ENCODE measurements at places on chromosomes 1 and 21. TPM values are rescaled to one million over a fixed set of nuclear protein-coding genes. Genes with fewer than 3 reads are reported as not detected.
A peak's percentile ranks its signal among the peaks of the same experiment; 100 is the strongest.

DNA sequence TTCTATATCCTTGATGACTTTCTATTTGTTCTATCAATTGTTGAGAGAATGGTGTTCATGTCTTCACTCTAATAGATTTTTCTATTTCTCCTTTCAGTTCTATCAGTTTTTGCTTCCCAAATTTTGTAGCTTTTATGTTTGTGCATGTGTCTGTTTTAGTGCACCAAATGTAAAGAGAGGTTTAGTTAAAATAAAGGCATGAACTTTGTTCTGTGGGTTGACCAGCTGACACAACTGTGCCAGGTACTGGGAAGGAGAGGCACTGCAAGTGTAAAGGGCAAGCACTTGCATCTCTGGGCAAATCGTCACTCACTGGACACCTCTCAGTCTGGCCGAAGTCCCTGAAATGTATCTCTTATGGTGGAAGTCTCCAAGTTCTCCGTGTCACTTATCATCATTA, 38.6 kb upstream of the ABCD3 start:
- H3K4me3 ChIP-seq = no peak overlapping the region
- H3K27me3 ChIP-seq = peaks cover 13% of the 10 kb centered on the region
- H3K36me3 ChIP-seq = no peaks in the 10 kb centered on the region
- peaks cover 9% of the 10 kb centered on the region for H3K4me1 ChIP-seq
- H3K27ac ChIP-seq = no peak overlapping the region
- DNase-seq = no peak

DNA sequence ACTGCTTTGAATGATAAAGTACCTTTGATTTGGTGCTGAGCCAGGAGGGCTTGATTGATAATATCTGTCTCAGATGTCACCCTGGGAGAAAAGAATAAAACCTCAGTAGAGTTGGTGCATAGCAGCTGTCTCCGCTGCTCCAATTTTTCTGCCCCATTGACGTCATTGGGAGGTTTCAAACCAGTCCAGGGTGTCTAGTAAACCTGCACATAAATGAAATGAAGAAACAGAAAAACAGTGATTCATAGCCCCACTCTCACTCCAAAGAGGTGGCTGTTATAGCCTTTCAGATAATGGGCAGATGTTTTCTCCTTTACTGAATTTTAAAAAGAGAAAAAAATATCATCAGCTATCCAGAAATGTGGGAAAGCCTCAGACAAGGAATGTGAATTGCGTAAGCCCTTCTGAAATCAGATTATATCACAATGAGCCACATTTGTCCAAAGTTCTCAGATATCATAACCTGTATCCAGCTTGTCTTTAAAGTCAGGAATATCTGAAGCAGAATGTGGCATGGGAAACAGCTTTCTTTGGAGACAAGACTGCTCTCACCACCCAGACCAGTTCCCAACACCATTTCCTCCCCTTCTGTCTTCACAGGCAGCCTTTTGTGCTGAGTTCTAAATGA, 351.3 kb upstream of the SGIP1 start:
- peak; percentile 59 for DNase-seq
- peaks cover 3% of the 10 kb centered on the region for H3K36me3 ChIP-seq
- peak overlapping the region; percentile 62 for H3K27ac ChIP-seq
- no peak overlapping the region for H3K4me3 ChIP-seq

DNA sequence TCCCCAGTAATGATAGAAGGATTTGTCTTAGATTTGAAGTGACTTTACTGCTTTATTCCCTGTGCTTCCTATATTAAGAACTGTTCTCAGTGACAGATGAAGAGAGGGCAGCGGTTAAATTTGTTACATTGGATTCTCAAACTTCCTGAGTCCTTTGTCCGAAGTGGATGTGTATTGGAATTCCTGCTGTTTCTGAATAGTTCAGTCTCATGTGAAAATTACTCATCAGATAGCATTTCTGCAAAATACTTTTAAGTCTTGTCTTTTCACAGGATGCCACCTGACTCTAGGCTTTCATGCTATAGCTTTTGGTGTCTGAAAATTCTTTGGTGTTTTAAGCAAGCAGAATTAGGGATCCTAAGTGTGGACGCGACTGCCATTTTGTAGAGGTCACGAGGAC, 83.6 kb downstream of the PRDM2 start:
- no peak overlapping the region for H3K4me3 ChIP-seq
- H3K27me3 ChIP-seq = no peaks in the 10 kb centered on the region
- no peak overlapping the region for H3K27ac ChIP-seq
- peaks cover 22% of the 10 kb centered on the region for H3K4me1 ChIP-seq
- DNase-seq = no peak
- peaks cover 79% of the 10 kb centered on the region for H3K36me3 ChIP-seq

DNA sequence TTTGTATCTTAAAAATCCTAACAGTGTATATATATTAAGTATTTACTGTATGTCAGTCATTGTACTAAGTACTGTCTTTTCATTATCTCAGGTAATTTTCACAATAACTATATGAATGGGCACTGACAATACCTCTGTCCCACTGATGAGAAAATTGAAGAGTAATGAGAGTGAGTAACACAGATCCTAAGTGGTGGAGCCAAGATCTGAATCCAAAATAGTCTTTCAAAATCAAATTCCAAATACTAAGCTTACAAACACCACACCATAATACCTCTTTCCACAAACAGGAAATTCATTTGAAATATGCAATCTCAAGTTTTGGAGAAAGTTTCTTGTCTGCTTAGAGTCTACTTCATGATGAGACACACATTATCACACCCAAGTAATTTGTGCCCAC, 105.9 kb upstream of the EDEM3 start:
- DNase-seq = no peak
- H3K4me3 ChIP-seq = no peak overlapping the region
- no peak overlapping the region for H3K27ac ChIP-seq
- H3K36me3 ChIP-seq = peaks cover 33% of the 10 kb centered on the region
- H3K4me1 ChIP-seq = peaks cover 23% of the 10 kb centered on the region
- no peaks in the 10 kb centered on the region for H3K27me3 ChIP-seq

GRCh38 chr1:178358456-178358855, 138.3 kb downstream of the CLEC20A start:
- DNase-seq = no peak
- H3K4me3 ChIP-seq = no peak overlapping the region
- no peaks in the 10 kb centered on the region for H3K36me3 ChIP-seq
- H3K27ac ChIP-seq = no peak overlapping the region
- no peaks in the 10 kb centered on the region for H3K27me3 ChIP-seq

The AADACL3 gene
- not detected for total RNA-seq

The ODF2L gene
- total RNA-seq = 63.1 TPM

The PLEKHN1 gene
- total RNA-seq = 7.6 TPM

- no peaks in the 10 kb centered on the region for H3K4me1 ChIP-seq
- H3K27ac ChIP-seq = no peak overlapping the region
- H3K36me3 ChIP-seq = peaks cover 40% of the 10 kb centered on the region
Measured at GRCh38 chr1:236200925-236201324, 58.6 kb downstream of the GPR137B start.

DNA sequence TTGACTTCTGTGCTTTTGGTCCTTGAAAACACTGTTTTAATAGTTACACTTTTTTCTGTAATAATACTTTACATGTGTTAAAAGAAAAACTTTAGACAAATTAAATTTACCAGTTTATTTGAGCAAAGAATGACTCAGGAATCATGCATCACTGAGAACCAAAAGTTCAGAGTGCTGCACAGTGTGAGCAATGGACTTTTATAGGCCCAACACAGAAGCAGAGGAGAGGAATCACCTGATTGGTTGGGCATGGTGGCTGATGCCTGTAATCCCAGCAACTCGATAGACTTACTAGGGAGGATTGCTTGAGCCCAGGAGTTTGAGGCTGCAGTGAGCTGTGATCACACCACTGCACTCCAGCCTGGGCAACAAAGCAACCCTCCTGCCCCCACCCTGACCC, 29.3 kb downstream of the ZNF648 start:
- peaks cover 3% of the 10 kb centered on the region for H3K36me3 ChIP-seq
- peaks cover 24% of the 10 kb centered on the region for H3K4me1 ChIP-seq
- H3K27me3 ChIP-seq = peaks cover 5% of the 10 kb centered on the region
- no peak overlapping the region for H3K27ac ChIP-seq
- no peak for DNase-seq

DNA sequence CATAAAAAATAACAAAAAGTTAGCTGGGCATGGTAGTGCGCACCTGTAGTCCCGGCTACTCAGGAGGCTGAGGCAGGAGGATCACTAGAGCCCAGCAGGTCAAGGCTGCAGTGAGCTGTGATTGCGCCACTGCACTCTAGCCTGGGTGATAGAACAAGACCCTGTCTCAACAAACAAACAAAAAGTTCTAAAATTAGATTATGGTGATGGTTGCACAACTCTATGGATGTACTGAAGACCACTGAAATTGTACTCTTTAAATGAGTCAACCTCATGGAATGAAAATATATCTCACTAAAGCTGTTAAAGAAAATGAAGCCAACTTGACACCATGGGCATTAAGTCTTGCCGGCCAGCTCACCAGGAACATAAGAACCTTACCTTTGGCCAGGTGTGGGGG, 9.1 kb downstream of the MRAP start:
- no peaks in the 10 kb centered on the region for H3K27me3 ChIP-seq
- no peaks in the 10 kb centered on the region for H3K4me1 ChIP-seq
- H3K27ac ChIP-seq = no peak overlapping the region

The NEGR1 gene
- not detected for total RNA-seq

- no peaks in the 10 kb centered on the region for H3K27me3 ChIP-seq
- no peaks in the 10 kb centered on the region for H3K4me1 ChIP-seq
- no peak for DNase-seq
- H3K27ac ChIP-seq = no peak overlapping the region
Measured at GRCh38 chr1:221141096-221141495, 261.9 kb downstream of the HLX start.

GRCh38 chr21:35438643-35439404, 389.7 kb upstream of the RUNX1 start:
- H3K4me3 ChIP-seq = no peak overlapping the region
- no peak overlapping the region for H3K27ac ChIP-seq
- no peak for DNase-seq

GRCh38 chr1:245161866-245162265, 7.1 kb downstream of the KIF26B start:
- no peak overlapping the region for H3K4me3 ChIP-seq
- DNase-seq = no peak
- no peaks in the 10 kb centered on the region for H3K36me3 ChIP-seq

GRCh38 chr1:89355056-89355455, 8.8 kb upstream of the GBP6 start:
- DNase-seq = no peak
- no peak overlapping the region for H3K27ac ChIP-seq
- no peak overlapping the region for H3K4me3 ChIP-seq
- peaks cover 2% of the 10 kb centered on the region for H3K36me3 ChIP-seq

DNA sequence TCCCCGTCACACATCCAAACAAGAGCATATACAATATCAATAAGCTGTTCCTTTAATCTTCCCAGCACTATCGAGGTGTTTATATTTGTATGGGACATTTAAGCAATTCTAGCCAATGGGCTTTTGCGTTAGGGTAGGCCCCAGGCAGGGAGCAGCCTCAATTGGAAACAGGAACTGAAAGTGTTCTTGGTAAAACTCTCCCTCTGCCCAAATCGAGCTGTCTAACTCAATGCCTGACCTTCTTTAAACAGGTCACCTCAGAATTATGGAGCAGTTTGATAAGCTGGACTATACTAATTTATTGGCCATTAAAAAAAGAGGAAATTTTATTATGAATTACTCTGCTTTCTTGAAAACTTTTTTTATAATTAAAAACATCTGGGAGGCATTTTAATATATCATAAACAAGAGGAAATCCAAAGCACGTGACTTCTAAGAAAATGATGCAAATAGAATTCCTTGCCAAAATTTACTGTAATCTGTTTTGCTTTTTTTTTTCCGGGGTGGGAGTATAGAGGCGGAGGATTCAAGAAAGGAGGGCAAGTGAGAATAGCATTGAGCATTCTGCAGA, 498.1 kb downstream of the LMO4 start:
- no peaks in the 10 kb centered on the region for H3K36me3 ChIP-seq
- H3K27me3 ChIP-seq = peaks cover 7% of the 10 kb centered on the region
- no peak overlapping the region for H3K27ac ChIP-seq
- no peak for DNase-seq

The LCE2B gene
- total RNA-seq = not detected

The ATP6V1G3 gene
- total RNA-seq = not detected
